Kidney tubule cell (primary cell): ENCODE measurements at places on chromosomes 13 and 19.

GRCh38 chr13:42707586-42707985 lies 73.8 kb upstream of the FAM216B start:
- DNase-seq: peak; percentile 4

- DNase-seq: peak; percentile 54
Observed at GRCh38 chr19:4829001-4829712, 2.4 kb downstream of the TICAM1 start.

DNA sequence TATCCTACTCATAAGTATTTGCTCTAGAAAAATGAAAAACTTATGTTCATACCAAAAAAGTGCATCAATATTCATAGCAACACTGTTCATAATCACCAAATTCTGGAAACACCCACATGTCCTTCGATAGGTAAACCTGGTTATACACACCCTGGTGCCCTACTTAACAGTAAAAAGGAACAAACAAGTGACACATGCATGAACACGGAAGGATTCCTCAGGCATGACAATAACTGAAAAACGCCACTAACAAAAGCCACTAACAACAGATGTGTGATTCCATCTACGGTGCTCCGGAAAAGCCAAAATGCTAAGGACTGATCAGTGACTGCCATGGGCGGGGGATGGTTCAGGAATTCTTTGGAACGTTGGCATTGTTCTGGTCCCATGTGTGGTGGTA lies 65.5 kb downstream of the STK24 start:
- DNase-seq: no peak

- no peak for DNase-seq
Observed at GRCh38 chr19:16355293-16356043, 30.8 kb downstream of the KLF2 start.

GRCh38 chr13:98957731-98958442 lies 20.0 kb downstream of the DOCK9 start:
- DNase-seq: no peak
